Activated CD8-positive, alpha-beta memory T cell treated with anti-CD3 and anti-CD28 coated beads for 4 hours (primary cell): ENCODE measurements at places on chromosomes 2 and 18.

DNA sequence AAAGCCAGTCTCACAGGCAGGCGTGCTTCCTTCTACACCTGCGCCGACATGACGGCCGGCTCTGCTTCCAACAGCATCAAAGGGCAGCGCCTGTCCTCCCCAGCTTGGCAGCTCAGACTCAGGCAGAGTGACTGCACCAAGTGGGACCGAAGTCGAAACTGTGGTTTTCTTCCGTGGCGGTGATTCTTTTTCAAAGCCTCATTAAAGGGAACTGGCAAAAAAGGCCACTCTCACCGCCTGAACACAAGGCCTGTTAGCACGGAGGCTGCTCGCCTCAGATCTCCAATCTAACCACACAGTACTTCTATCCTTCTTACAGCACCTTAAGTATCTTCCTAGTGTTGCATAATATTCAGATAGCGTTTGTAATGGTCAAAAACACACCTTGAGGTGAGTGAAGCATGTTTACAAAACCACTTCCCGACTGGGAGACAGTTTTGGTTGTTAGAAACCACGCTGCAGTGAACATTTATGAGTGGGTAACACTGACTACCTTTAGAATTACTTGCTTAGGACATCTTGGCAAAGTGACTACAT is 236.4 kb downstream of the HDAC4 start:
- no peak for DNase-seq

DNA sequence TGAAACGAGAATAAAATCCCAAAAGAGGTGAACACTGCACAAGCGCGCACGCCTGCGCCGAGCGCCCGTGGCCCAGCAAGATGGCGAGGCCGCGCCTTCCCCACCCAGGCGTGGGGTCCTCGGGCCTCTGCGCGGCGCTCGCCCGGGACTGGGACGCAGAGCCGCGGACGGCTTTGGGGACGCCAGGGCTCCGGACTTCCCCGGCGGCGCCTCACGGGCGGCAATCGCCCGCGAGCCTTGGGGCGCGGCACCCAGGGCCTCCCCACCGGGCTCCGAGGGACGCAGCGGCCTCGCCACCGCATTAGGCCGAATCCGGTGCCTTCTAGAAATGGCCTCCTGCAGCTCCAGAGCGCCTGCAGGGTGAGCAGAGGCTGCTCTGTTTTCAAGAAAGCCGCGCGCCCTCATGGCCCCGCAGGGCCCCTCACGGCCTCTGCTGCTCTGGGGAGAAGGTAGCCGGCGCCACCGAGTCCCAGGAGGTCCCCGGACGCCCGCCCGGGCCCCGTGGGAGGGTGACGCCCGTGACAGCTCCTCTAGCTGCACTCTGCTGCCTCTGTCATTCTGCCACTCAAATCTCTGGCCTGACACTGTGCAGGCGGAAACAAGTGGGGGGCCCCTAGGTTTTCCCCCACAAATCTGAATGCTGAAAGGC is 35.9 kb upstream of the POMC start:
- no peak for DNase-seq

GRCh38 chr18:52694804-52695203 is 354.8 kb downstream of the DCC start:
- DNase-seq = no peak

GRCh38 chr18:25147877-25148488 is 204.0 kb downstream of the ZNF521 start:
- DNase-seq = no peak

DNA sequence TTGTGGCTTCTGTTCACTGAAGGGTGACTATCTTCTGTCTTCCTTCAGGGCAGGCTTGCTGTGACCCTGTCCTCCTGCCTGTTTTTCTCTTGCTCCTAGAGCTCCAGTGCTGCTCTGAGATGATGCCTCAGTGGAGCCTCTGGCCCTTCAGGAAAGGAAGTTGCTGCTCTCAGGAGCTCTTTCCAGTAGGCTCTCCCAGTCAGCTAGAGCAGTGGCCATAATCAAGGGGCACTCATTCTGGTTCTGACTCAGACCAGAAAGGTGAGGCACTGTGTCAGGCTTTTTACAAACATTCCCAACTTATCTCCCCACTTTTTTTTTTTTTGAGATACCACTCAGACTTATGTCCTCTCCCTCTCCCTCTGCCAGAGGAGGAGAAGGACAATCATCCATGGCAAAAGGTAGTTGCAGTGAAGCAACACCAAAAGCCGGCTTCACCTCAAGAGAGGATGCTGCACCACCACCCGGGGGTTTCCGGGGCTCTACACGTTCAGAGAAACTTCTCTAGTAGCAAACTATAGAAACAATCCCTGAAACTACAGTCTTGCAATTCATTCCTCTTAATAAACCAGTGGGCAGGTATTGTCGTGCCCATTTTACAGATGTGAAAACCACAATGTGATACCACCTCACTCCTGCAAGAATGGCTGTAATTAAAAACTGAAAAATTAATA is 115.4 kb downstream of the ACTR3 start:
- DNase-seq = no peak

GRCh38 chr2:109378682-109379081 is 235.1 kb downstream of the SEPTIN10 start:
- no peak for DNase-seq

DNA sequence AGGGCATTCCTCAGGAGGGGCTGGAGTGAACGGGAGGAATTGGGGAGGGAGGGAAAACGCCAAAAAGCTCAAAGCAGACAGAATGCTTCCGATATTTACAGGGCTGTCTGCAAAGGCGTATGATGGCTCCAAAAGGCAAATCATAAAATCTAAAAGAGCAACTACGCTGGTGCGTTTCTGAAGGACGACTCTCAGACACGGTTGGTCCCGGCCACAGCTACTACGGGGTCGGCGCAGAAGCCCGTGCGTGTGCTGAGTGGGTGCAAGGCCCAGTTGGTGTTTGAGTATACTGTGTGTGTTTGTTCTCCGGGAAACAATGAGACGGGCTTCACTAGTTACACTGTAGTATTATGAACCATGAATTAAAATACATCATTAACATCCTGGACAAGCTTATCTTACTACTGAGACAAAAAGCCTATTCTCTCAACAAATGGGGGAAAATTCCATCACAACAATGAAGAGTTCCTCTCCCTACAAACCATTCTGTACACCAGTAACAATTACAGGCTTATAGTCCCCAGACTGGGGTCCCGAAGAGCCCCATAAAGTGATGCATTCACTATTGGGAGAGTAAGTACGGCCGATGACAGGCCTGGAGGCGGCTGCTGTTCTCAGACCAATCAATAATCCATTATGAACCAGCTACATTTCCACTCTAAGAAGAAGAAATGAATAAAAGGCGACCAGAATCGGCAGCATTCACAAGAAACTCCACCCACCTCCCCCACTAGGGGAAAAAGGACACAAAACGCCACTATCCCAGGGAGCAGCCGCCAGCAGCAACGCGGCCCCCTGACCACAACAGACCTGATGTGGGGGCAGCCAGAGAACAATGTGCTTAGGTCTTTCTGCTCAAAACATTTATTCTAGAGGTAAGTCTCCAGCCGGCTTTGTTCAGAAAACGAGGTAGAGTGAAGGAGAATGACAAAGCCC is 43.4 kb downstream of the ZNF516 start:
- DNase-seq = no peak

GRCh38 chr2:176873403-176873802 is 339.2 kb upstream of the HNRNPA3 start:
- no peak for DNase-seq

GRCh38 chr2:41482659-41483058 is 565.2 kb upstream of the PKDCC start:
- DNase-seq = no peak

- DNase-seq = no peak
Measured at GRCh38 chr2:63814114-63814513, 27.6 kb upstream of the UGP2 start.

DNA sequence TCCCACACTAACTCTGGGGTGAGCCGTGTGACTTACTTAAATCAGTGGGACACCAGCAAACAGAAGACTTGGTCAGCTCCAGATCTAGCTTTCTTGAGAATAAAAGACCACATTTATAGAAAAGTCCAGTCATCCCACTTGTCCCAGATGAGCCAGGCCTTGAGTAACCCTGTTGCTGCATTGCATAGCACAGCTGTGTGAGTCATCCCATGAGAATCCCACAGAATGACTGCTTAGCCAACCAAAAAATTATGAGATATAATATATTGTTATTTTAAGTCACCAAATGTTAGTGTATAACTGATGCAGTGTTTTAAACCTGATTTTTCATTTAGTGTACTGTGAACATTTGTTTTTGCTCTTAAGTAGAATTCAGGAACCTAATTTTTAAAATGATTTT is 94.2 kb upstream of the FSHR start:
- no peak for DNase-seq

GRCh38 chr2:168217920-168218319 is 29.5 kb downstream of the STK39 start:
- no peak for DNase-seq

GRCh38 chr2:152167065-152167464 is 8.5 kb downstream of the STAM2 start:
- no peak for DNase-seq

GRCh38 chr2:23027396-23027795 is 357.6 kb upstream of the KLHL29 start:
- DNase-seq = no peak
